ENCODE measurements at places on chromosomes 5 and 9.

GRCh38 chr5:16418471-16418922, 47.1 kb downstream of the ZNF622 start:
- no peak for DNase-seq

DNA sequence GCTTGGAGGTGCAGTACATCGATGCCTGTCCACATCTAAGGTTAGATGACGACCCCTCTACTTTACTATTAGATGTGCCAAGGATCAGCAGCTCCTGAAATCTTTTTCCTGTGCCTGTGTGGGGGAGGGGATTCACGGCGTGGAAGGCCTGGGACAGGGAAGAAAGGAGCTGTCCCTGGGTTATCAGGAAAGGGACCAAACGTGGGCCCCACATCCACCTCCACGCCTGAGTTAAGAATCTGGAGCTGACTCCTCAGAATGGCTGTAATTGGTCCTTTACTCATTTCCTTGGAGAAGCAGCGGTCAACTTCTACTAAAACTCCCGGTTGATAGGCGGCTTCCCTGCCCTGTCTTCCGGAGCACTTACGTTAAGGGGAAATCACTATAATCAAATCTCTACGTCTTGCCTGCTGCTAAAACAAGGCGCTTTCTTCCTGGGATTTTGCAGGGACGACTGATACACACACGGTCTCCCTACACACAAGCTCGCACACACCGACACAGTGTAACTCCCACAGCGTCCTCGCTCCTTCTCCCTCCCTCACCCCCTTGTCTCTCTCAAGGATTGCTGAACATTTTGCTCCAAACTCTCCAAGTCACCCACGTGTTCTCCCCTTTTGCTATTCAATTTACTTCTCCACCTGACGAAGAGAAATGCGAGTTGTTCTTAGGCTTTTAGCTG, 1.4 kb downstream of the PDE4D start:
- no peak for DNase-seq

- no peak for DNase-seq
Observed at GRCh38 chr5:137176609-137177008, 322.5 kb downstream of the SPOCK1 start.

DNA sequence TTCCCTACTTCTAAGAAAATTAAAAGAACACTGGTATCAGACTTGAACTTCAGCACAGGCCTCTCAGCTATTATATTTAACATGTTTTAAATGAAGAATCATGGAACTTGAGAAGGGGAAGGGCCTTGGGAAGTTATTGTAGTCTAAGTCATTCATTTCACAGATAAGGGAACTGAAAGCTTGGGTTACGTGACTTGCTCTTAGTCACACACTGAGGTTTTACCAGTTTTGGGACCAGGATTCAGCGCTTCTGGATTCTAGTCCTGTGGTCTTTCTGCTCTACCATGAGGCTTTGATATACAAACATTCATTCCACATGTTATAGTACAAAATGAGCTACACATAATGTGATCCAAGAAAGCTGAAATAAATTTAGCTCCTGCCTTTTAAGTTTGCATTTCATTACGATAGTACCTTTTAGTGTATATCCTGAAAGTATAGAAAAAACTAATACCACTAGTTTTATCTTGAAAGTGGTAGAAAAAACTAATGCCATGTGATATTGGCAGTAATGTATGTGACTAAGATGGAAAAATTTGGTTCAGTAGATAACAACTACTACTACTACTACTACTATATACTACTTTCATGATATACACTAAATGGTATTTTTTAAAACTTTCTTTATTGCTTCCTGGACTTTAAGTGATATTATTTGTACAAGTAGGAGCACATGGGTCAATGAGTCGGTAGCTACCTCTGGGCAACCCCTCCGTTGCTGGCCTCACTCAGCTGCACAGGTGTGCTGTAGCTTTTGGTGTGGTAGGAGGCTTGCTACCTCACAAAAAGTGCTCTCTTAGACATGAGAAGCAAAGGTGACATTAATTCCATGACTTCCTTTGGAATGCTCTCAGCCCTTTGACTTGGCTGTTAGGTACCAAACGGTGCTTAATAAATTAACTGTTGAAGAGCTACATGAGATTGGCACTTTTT, 40.7 kb downstream of the F2RL2 start:
- no peak for DNase-seq

DNA sequence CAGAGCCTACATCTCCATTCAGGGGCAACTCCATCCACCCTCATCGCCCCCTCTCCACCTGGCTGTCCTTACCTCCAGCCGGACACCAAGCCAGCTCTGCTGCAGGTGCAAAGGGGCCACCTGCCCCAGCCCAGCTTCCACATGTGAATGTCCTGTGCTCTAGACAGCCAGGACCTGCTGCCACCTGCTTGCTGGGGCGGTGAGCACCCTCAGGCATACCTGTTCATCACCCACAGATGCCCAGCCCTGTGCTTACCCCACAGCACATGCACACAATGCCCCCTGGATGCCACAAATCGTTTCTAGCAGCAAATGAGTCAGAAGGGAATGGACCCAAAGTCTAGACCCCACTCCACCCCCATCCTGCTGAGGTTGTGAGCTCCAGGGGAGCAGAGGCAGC, 13.3 kb upstream of the NKD2 start:
- no peak for DNase-seq

DNA sequence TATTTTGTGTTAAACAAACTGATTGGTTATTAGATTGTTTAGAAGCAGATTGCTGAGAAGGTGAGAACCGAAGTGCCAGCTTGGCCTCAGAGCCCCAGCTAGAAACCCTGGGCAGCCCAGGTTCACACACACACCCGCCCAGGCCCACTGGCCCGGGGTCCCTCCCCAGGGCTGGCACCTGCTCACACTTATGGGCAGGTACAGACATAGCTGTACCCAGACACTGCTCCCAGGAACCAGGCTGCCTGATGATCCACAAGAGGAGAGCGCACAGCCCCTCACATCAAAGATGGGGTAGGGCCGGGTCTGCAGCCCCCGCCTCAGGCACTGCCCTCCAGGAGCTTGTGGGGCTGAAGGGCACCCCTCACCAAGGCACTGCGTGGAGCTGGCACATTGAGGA, 33.2 kb downstream of the HK3 start:
- DNase-seq, result no peak

- DNase-seq, result no peak
Observed at GRCh38 chr9:88781628-88782391, 209.5 kb upstream of the S1PR3 start.

GRCh38 chr5:133531594-133531993, 80.7 kb downstream of the FSTL4 start:
- no peak for DNase-seq

DNA sequence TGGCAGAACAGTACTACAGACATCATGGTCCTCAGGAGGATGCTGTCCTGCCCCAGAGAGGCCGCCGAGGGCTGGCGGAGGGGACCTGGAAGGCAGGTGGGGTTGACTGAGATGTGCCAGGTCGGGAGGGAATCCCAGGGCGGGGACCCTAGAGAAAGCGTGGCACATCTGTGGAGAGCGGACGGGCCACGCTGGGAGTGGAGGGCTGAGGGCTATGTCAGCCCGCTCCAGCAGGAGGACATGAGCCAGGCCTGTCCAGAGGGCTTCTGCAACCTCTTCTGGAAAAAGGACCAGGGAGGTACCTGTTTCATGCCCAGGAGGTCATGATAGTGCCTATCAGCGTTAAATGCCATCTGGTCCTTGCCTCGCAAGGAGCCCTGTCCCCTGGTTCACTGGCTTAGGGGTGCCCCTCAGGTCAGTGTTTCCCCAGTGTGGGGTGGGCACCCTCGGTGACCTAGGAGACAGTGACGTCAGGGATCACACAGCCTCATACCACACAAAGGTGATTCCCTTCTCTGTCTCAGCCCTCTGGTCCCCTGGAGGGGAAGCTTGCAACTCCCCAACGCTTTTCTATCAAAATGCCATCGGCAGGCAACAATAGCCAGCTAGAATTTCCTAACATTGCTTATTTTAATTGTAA, 103.6 kb upstream of the IER5L start:
- DNase-seq, result no peak

GRCh38 chr5:59937633-59938032, 44.1 kb upstream of the PDE4D start:
- no peak for DNase-seq

DNA sequence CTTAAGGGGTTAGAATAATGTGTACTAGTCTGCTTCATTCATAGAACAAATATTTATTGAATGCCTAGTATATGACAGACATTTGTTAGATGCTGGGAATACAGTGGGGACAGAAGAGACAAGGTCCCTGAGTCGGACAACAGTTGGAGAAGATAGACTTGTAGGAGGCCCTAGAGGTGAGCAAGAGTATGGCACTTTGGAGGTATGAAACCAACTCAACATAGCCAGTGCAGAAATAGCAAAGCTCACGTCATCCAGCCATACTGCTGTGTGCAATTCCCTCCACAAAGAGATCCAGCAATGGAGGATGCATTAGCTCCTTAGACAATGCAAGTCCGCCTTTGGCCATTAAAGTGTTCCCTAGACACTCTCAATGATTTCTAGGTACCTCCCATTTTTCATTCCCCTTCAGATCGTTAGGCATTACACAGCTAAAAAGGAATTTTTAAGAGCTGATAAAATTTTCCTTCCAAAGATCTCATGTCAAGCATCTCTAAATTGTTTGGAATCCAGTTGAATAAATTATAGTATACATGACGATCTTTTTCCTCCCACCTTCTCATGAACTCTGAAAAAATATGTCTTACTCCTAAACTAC, 1949.6 kb upstream of the WWC1 start:
- DNase-seq, result no peak

DNA sequence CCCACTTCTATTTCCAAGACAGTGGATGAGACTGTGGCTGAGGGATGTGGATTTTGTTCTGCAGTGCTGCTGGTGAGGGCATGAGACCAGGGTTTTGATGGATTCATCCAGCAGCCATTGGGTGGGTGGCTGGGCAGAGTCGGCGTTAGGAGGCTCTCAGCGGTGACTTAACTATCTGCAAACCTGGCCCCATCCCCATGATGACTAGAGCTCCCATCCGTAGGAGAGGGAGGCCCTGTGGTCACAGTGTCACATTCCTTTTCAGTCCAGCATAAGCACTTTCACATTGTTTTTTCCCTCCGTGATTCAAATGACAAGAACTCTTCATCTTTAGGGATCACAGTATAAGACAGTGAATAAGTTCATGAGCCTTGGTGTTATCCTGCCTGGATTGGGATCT, 60.4 kb upstream of the SPRY4 start:
- no peak for DNase-seq

- no peak for DNase-seq
Observed at GRCh38 chr5:172841-173251, 18.4 kb upstream of the LRRC14B start.

DNA sequence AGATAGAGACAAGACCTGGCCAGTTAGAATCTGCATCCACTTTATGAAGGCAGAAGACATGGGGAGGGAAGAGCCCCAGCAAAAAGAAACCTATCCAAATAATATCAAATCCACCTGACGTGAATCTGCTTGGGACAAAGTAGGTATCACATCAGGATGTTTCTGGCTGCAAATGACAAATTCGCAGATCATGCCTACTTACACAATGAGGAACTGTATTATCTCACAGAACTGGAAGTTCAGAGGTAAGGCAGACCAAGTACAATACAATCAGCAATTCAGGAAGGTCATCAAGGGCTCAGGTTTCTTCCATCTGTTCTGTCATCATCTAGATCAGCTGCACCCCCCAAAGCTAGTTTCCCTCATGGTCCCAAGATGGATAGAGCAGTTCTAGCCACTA, 13.2 kb upstream of the NR4A3 start:
- no peak for DNase-seq

DNA sequence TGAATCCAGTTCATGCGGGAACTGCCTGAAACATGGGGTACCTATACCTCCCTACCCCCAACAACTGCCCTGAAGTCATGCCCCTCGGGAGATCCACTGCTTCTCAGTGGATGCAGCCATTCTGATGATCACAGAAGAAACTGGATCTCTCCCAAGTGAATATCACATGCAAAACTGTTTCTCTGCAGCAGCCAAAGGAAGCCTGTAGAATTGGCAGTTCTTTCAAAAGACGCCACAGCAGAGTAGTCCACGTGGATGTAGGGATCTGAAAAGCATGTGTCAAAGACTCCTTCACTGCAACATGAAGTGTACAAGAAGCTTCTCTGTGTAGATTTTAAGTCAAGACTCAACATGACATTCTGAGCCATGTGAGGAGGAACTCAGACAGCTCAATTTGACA, 286.7 kb downstream of the NR3C1 start:
- no peak for DNase-seq

DNA sequence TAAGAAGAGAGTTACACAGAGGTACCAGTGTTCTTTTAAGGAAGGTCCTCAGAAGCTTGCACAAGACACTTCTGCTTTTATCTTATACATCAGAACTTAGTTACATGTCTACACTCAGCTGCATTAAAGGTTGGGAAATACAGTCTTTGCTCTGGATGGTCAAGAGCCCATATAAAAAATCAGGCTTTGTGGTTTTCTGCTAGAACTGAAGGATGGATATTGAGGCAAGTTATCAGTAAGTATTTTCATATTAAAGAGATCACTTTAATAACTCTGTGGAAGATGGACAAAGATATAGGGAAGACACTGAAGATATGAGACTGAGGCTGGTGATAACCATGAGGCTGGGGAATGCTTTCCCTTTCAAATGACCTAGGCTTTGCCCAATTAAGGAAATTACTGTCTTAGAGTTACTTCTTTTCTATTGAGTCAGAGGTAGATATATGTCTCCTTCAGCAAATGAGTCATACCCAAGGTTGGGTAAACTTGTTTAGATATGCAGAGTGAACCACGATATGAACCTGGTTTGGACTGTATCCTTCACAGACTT, 87.0 kb upstream of the TNC start:
- no peak for DNase-seq

DNA sequence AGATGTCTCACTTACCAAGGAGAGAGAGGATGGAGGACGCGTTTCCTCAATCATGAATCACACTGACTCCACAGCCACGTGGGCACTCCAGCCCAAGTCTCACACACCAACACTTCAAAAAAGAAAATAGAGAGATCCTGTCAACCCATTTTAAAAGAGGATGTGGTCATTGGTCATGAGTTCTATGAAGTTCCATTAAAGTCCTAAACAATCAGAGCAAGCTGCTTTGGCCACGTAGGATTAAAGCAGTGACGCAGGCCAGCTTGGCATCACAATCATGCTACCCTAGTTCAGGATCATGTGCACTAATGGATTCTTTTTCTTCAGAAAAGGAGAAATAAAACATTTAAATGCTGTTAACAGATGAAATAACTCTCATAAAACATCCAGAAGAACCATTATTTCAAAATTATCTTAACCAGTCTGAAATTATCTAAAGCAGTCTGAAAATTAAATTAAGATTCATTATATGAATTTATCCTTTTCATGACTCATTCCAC, 108.1 kb downstream of the SEMA5A start:
- DNase-seq, result no peak

DNA sequence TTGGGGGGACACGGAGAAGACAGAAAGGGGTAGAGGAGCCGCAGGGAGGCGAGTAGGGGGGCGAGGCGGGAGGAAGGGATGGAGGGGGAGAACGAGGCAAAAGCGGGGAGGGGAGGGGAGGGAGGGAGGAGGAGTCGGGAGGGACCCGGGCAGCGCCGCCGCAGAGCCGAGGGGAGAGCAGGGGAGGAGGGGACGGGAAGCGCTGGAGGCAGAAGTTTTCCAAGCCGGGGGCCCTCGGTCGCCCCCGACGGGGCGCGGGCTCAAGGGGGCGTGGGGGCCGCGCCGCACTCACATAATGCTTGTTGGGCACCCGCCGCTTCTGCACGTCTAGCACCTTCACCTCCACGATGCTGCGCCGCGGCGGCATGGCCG, 353 bp downstream of the SH3PXD2B start:
- no peak for DNase-seq

- DNase-seq, result no peak
Observed at GRCh38 chr5:95358848-95359247, 32.3 kb upstream of the FAM81B start.

GRCh38 chr5:151504006-151504405, 56.6 kb downstream of the SLC36A1 start:
- DNase-seq, result no peak

- DNase-seq, result no peak
Observed at GRCh38 chr9:123044586-123044985, 11.1 kb downstream of the GPR21 start.

Data from stimulated activated CD4-positive, alpha-beta T cell treated with anti-CD3 and anti-CD28 coated beads, Interleukin-1b, Interleukin-23, amount 100 ng/mL, for 1 hour (primary cell).